ENCODE measurements at places on chromosomes 13 and 19.

DNA sequence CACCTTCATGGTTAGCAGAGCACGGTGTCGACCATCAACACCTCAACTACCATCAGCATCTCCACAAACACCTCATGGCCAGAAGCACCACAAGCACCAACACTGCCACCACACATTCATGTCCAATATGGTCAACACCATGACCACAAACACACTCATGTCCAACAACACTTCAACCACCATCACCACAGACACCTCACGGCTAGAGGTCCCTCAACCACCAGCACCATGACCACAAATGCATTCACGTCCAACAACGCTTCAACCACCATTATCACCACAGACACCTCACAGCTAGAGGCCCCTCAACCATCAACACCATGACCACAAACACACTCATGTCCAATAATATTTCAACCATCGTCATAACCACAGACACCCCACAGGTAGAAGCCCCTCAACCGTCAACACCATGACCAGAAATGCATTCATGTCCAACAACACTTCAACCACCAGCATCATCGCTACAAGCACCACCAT lies 10.2 kb downstream of the TRAPPC5 start:
- DNase-seq: no peak

- peak; percentile 90 for DNase-seq
These were observed 11.6 kb downstream of the NFILZ start for GRCh38 chr19:8641908-8642547.

- no peak for DNase-seq
These were observed 1.2 kb downstream of the LPAR2 start for GRCh38 chr19:19626516-19627472.

- no peak for DNase-seq
These were observed 5.5 kb downstream of the PHLDB3 start for GRCh38 chr19:43499042-43499441.

- DNase-seq: peak; percentile 56
These were observed 11.4 kb upstream of the USP12 start for GRCh38 chr13:27182844-27183497.

- peak; percentile 81 for DNase-seq
These were observed 160.1 kb downstream of the KDM4B start for GRCh38 chr19:5128936-5129389.

GRCh38 chr19:5091018-5091683 lies 122.2 kb downstream of the KDM4B start:
- peak; percentile 44 for DNase-seq

- no peak for DNase-seq
These were observed 14.6 kb upstream of the URAD start for GRCh38 chr13:28002886-28003698.

DNA sequence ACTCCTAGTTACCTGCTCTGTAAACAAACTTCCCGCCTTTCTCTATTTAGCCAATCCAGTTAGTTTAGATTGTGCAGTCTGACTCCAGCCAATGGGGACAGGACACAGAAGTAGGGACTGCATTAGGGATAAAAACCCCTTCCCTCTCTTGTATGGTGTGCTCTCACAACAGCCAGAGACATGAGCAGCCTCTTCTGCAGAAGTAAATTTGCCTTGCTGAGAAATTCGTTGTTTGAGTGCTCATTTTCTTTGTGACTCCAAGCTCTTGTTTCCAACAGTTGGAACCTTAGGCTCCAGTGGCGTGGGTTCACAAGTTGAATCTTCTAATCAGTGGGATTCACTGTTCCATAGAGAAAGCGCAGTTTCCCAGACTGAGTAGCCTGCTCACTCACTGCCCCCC lies 66.1 kb downstream of the ZNF93 start:
- no peak for DNase-seq

GRCh38 chr19:16899566-16900075 lies 10.8 kb downstream of the F2RL3 start:
- DNase-seq: peak; percentile 46

DNA sequence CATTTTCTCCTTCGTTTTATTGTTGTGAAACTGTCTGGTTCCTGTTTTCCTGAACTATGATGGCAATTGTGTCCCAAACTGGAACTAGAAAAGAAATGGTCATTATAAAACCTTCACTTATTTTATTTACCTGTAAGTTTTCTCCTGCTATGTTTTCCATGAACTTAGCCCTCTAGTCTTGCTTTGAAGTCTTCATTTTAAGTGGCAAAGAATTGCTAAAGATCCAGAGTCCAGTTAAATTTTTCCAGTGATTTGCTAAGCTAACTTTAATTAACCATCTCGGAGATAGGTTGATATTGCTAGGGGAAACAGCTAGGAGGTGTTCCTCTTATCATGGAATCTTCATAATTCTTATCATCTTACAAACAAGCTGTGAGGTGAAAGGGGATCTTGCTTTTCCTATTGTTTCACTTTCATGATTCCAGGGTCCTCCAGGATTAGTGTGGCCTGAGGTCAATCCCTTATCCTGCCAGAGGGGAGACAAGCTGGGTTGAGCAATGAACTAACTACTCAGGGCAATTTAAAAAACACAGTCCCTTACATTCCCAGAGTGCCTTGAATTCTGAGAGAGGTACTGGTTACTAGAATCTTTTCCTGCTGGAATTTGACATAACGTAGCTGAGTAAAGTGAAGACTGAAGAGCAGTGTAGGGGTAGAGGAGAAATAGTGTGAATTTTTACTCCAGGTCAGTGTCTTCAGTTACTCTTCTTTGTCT lies 112.5 kb downstream of the ESD start:
- peak; percentile 42 for DNase-seq

- no peak for DNase-seq
These were observed 535.8 kb upstream of the SGCG start for GRCh38 chr13:22644941-22645340.

DNA sequence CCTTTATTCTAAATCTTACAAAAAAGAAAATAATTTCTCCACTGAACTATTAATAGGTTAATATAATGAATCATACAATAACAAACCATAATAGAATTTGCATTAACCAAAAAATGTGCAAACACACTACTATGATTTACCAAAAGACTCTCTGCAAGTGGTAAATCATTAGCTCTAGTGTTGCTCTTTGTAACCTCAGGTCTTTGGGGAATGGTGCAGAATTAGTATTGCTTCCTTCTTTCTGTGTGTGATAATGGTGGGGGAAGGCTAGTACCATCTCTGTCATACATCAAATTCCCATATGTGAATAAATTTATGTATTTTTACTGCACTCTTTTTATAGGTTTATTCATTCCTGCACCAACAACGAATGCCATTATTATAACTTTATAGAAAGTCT lies 105.1 kb downstream of the COG6 start:
- no peak for DNase-seq

GRCh38 chr19:34692549-34692948 lies 15.1 kb downstream of the ZNF302 start:
- no peak for DNase-seq

GRCh38 chr19:46841458-46842083 lies 9.1 kb downstream of the AP2S1 start:
- peak; percentile 48 for DNase-seq

DNA sequence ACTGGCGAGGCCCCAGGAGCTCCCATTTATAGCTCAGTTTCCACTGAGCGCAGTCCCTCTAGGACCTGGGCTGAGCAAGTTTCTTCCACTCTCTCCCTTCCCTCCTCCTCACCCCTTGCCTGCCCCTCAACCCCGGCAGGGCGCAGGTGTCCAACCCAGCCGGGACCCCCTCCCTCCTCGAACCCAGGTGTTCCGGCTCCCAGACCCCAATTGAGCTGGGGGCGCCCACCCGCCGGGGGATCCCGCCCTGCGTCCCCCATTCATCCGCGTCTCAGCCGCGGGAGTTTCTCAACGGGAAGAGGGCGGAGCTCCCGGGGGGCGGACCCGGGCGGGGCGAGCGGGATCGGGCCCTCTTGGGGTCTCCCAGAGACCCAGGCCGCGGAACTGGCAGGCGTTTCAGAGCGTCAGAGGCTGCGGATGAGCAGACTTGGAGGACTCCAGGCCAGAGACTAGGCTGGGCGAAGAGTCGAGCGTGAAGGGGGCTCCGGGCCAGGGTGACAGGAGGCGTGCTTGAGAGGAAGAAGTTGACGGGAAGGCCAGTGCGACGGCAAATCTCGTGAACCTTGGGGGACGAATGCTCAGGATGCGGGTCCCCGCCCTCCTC lies at the start of gene KIRREL2:
KIRREL2 (plus strand) TSS at position 366 of the 604 bp plus-strand sequence; CDS start at position 575, 209 bp downstream.
- no peak for DNase-seq

GRCh38 chr13:99998261-99998660 lies 16.7 kb downstream of the ZIC2 start:
- no peak for DNase-seq

GRCh38 chr19:19352823-19353222 lies 32.2 kb downstream of the MAU2 start:
- DNase-seq: no peak

GRCh38 chr19:16594681-16595091 lies 22.5 kb upstream of the SLC35E1 start:
- no peak for DNase-seq

Measured in choroid plexus epithelial cell (primary cell).